ENCODE measurements at places on chromosomes 1 and 21.

DNA sequence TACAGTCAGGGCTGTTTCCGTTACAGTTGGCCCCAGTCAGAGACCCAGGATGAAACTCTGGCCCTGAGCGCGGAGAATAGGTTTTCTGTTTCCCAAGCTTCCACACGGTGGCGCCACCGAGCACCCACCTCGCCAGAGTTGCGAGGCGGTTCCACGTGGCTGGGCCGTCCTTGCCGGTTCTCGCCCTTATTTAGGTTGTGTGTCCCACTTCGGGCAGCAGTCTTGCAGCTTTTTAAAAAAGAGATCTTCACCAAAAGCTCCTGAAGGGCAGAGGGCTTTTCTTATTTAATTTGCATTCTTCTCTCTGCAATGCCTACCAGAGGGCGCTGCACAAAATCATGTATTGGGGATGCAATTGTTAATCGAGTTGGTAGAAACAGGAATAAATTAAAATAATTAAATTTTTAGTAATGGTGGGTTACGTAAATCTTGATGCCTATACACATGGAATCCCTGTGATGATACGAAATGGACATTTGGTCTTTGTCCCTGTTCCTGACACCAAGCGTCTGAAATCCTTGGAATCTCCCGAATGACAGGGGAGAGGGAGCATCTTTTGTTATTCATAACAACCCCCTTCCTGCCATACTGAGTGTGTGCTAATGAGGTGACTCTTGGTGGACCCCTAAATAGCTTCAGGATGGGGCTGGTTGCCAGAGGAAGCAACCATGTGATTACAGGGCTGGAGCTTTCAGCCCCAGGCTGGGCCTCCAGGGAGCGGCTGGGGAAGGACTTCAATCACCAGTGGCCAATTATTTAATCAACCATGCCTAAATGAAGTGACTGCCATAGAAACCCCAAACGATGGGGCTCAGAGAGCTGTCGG is 5.6 kb upstream of the S100A7 start:
- DNase-seq, result no peak

DNA sequence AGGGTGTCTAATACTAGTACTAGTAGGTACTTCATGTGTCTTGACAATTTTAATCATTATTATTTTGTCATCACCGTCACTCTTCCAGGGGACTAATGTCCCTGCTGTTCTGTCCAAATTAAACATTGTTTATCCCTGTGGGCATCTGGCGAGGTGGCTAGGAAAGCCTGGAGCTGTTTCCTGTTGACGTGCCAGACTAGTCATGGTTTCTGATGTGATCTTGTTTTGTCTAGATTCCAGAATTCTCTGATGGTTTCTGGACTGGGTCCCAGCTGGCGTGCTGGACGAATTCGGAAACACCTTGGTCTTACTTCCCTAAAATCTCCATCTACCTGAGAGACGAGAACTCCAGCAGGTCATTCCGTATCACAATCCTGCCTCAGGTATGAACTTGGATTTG is 66.1 kb upstream of the FAM3B start:
- no peak for DNase-seq

- DNase-seq, result no peak
Observed at GRCh38 chr1:44112486-44112885, 6.1 kb upstream of the KLF17 start.

GRCh38 chr1:10064416-10065343 is 31.9 kb downstream of the UBE4B start:
- no peak for DNase-seq

DNA sequence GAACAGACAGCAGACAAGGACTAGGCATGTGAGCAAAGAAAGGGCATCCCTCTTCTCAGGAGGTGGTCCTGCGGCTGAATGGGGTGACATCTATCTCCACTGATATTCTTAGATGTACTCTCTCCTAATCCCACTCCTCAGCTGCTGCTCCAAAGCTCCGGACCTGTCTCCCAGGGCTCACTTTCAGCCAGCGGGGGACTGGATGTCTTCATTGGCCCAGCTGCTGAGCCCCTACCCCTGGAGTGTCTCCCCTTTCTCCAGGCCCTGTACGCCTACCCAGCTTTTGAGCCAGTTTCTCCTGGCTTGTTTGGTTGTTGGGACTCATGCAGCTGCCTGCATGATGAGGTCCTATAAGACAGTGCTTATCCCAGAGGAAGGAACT is 28.8 kb upstream of the CSF1 start:
- DNase-seq, result no peak

- no peak for DNase-seq
Observed at GRCh38 chr1:232364654-232365382, 265.1 kb downstream of the SIPA1L2 start.

DNA sequence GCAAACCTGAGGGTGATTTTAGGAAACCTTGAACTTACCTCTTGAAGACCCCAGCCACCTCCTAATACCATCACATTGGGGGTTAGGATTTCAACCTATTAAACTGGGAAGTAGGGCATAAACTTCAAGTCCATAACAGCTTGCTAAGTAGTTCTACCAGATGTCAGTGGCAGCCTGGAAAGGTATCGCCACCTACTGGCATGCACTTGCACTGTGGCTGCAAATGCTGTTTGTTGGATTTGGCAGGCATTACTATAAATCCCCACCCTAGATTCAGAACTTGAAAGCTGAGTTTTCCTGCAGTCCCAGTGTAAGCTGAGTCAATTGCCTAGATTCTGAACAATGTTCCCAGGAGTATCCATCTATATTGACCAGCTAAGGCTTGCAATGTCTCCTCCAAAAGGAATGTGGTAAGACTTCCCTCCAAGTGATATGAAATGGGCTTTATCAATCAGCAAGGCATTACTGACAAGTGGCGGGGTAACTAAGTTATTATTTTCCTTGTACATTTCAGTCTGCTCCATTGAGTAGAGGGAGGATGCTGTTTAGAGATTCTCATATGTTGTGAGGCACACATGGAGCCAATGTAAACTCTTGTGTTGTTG is 474.5 kb downstream of the PTPRC start:
- DNase-seq, result no peak

GRCh38 chr1:39957299-39958015 is 2.5 kb downstream of the MFSD2A start:
- peak; percentile 73 for DNase-seq

DNA sequence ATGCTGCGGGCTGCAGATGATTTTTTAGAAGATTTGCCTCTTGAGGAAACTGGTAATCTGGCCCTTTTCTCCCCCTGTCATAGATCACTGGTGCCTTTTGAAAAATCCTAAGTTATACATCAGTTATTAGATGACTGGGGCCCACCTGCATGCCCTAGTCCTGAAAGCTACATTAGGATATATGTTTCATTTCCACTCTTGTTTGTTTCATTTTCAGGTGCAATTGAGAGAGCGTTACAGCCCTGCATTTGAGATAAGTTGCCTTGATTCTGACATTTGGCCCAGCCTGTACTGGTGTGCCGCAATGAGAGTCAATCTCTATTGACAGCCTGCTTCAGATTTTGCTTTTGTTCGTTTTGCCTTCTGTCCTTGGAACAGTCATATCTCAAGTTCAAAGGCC is 8.1 kb upstream of the IFI44 start:
- DNase-seq, result no peak

DNA sequence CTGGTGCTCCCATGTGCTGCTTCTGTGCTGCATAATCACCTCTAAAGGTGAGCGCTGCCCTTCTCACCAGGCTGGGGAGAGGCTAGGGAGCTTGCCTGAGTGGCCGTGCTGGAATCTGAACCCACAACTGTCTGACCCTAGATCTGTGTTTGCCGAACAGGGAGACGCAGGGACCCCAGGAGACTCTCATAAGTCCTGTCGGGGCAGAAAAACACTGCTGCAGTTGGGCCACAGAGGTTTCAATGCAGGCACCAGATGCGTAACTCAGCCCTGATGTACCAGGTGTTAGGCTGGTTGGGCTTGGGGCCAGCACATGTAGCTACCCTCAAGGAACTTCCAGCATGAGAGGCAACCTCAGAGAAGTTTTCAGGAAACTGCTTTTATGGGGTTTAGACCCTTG is 49.5 kb upstream of the DMRTB1 start:
- no peak for DNase-seq

- no peak for DNase-seq
Observed at GRCh38 chr1:27342778-27343638, 1.2 kb downstream of the SYTL1 start.

DNA sequence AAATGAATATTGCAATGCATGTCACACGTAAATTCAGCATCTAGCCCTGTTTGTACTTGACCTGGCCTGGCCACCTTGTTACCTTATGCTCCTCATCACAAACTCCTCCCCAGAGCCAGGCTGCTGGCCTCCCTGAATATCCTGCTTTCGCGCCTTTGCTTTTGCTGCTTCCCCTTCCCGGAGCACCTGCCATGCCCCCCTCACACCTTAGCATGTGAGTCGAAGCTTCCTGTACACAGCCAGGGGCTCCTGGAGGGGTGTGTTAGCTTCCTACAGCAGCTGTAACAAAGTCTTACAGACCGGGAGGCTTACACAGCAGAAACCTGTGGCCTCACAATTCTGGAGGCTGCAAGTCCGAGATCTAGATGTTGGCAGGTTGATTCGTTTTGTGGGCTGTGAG is 60.1 kb downstream of the TLR5 start:
- no peak for DNase-seq

DNA sequence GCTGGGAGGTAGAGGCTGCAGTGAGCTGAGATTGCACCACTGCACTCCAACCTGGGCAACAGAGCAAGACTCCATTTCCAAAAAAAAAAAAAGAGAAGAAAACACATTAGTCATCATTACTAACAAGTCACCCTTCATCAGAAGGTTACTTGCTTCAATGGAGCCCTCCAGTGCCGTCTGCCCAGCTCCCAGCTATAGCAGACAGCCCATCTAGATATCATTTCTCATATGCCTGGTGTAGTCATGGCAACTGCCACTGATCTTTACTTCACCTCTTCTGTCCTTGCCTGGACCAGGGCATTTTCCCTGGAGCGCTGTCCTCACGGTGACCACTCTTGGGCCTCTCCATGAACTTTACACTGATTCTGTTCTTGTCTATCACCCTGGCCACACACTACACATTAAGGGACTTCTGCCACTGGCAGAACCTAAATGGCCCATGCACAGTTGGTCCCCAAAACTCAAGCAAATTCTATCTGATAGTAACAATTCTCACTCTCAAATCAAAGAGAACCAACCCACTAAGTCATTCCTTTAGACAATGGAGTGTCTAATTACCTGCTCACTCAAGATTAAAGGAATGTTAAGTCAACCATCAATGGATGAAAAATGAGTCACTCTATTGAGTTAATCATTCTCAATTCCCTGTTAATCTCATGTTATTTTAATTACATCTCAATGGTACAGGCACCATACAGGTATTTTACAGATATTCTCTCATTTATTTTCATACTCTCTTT is 12.9 kb downstream of the GPA33 start:
- DNase-seq, result peak; percentile 86

DNA sequence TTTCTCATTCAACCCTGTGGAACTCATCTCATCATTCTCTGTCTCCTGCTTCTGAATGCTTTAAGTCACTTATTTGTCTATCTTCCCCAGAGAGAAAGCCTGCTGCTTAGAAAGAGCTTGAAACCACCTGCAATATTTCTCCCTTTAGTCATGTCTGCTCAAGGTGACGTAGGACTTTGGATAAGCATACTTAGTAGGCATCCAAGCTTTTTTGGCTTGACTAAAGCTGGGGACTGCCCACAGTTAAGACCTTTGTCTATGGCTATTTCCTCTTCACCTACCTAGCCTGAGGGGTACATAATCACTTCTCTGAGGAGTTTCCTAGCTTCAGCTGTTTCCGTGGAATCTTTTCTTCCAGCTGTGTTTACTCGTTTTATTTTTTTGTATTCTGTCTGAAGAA is 665.8 kb upstream of the CAMK1G start:
- no peak for DNase-seq

- DNase-seq, result no peak
Observed at GRCh38 chr1:162040657-162041056, 17.0 kb upstream of the OLFML2B start.

DNA sequence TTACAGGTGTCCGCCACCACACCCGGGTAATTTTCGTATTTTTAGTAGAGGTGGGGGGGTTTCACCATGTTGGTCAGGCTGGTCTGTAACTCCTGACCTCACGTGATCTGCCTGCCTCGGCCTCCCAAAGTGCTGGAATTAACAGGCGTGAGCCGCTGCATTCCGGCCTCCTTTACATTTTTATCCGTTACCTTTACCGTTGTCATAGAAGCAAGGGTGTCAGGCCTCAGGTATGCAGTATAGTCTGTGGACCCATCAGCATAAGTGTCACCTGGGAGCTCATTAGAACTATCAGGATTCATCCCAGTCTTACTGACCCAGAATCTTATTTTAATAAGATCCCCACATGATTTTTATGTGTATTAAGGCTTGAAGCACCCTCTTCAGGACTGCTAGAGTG is 5.4 kb downstream of the CDC42 start:
- DNase-seq, result no peak

- DNase-seq, result no peak
Observed at GRCh38 chr1:66550243-66550642, 16.3 kb downstream of the SGIP1 start.

GRCh38 chr1:203556047-203556851 is 62.3 kb downstream of the OPTC start:
- DNase-seq, result no peak

DNA sequence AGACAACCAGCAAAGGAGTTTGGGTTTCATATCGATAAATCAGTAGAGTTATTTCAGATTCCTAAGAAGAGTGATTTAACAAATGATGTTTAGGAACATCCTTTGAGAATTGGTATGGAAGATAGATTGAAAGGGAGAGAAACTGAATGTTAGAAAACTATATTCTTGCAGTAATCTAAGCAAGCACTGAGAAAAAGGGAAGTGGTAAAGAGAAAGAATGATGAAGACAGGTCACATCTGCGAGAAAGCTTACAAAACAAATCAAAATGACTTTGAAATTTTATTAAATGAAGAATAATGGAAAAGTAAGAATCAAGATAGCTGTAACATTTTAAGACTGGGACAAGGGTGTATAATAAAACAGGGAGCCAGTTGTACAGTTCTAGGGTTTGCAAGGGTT is 177.0 kb downstream of the HS2ST1 start:
- DNase-seq, result no peak
